ENCODE measurements at places on chromosomes 4 and X.

DNA sequence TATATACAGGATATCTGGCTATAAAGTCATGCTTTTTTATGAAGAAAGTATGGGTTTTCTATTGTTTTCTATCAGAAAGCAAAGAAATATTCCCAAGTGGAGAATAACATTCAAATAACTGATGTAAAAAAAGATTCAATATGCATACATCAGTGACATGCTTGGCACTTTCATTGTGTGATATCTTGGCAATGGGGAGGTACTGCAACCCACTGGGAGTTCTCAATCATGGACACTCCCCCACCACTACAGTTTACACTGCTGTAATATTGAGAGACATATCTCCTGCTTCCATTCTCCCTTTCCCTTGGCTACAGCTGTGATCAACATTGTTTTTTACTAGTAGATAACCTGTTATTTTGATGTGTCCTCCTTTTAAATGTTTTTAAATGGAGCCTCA, 257.8 kb downstream of the CAMK2D start:
- no peak for DNase-seq

GRCh38 chrX:17882680-17883079, 21.6 kb upstream of the RAI2 start:
- DNase-seq = no peak

DNA sequence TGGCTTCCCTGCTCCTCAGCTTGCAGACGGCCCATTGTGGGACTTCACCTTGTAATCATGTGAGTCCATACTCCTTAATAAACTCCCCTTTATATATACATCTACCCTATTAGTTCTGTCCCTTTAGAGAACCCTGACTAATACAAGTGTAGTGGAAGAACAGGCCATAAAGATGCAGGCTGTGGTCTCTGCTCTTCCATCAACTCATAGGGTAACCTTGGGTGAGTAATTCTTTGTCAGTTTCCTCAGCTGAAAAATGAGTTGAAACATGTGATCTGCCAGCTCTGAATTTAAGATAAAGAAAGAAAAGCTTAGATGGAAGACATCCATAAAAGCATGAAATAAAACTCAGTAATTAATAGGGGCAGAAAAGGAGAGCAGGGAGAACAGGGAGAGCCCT, 103.6 kb downstream of the ENOX2 start:
- no peak for DNase-seq

GRCh38 chr4:26952891-26953290, 92.2 kb downstream of the STIM2 start:
- no peak for DNase-seq

DNA sequence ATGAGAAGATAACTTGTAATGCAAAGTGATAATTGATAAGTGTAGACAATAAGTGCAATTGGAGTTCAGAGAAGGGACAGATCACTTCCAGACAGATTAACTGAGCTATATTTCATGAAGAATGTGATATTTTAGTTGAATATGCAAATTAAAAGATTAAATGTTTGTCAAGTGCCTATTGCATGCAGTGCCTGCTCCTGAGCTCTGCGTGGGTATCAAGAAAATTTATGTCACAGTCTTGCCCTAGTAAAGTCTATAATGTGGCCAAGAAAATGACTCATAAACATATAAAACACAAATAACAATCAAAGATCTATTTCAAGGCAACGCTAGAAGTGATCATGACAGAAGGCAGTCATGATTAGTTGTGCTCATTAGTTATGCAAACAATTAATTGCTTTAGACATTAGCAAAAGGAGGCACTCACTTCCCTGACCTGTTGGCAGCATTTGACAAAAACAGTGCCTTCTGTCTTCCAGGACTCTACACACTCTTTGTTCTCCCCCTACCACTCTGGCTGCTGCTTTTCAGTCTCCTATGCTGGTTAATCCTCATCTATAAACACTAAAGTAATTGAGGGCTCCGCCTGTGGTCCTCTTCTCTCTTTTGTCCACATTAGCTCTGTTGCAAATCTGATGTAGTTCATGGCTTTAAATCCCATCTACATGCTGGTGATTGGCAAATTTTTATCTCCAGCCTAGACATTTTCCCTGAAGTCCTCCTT, 47.7 kb downstream of the ARHGEF38 start:
- no peak for DNase-seq

GRCh38 chrX:15483891-15484290, 9.2 kb downstream of the PIR start:
- no peak for DNase-seq

Measured in stimulated activated naive CD8-positive, alpha-beta T cell treated with anti-CD3 and anti-CD28 coated beads, Interleukin-15, Interleukin-2, amounts not matched to agents 100 U/mL and 50 U/mL, for 24 hours (primary cell).